ENCODE measurements at places on chromosomes 4 and X. TPM values are rescaled to one million over a fixed set of nuclear protein-coding genes. Genes with fewer than 3 reads are reported as not detected.

- no peak overlapping the region for H3K4me3 ChIP-seq
- no peaks in the 10 kb centered on the region for H3K4me1 ChIP-seq
- no peak for DNase-seq
Measured at GRCh38 chr4:78014889-78015886, 41.9 kb upstream of the FRAS1 start.

DNA sequence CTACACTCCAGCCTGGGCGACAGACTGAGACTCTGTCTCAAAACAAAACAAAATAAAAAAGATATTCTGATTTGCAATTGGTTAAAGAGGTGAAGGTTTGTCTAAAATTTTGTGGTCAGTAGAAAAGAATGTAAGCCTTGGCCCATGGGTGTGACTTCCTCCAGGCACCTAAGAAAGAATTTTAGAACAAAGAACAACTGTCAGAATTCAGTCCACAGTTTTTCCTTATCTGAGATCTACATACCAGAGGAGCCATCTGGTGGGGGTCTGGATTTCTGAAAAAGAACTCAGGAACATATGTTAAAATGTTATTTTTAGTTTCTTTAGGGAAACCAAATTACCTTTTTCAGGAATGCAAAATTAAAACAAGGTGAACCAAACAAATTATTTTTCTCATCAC is 434.1 kb downstream of the ANKRD50 start:
- no peak for DNase-seq
- no peaks in the 10 kb centered on the region for H3K27me3 ChIP-seq
- H3K36me3 ChIP-seq: no peaks in the 10 kb centered on the region
- H3K27ac ChIP-seq: no peak overlapping the region
- no peak overlapping the region for H3K4me3 ChIP-seq
- no peaks in the 10 kb centered on the region for H3K4me1 ChIP-seq

DNA sequence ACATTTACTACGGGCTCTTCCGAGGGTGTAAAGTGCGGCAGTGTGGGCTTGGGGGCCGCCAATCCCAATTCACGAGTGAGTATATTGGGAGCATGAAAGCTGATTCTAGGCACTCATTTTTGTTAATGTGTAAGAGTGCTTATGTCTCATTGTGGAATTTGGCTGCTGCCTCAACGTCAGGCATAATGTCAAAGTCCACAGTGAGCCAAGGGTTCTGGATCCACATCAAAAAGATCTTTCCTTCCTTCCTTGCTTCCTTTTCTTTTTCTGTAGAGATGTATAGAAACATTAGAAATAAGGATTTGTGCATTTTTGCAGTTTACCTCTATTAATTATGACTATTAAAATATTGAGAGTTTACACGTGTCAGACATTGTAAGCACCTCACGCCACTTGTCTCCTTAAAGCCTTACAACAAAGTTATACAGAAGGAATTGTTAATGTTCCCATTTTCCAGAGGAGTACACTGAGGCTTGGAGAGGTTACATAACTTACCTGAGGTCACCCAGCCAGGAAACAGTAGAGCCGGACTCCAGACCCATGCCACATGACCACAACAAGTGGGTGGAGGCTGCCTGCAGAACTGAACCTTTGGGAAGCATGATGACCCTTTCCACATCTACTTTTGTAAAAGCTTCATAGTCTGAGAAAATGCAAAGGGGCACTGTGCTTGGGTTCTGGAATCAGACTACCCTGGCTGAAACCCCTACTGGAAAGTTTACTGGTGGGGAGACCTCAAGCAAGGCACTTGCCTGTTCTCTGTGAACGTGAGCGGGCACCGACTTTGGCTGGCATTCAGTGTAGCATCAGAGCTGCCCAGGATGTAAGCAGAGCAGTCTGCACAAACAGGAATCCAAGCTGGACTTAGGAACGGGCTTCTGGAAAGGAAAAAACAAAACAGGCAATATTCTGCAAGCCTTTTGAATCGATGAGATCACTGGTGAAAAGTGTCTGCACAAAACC is 761 bp downstream of the CLRN2 start:
- H3K36me3 ChIP-seq: no peaks in the 10 kb centered on the region
- H3K4me1 ChIP-seq: peaks cover under 1% of the 10 kb centered on the region
- H3K27me3 ChIP-seq: no peaks in the 10 kb centered on the region
- no peak overlapping the region for H3K27ac ChIP-seq
- DNase-seq: no peak
- no peak overlapping the region for H3K4me3 ChIP-seq

DNA sequence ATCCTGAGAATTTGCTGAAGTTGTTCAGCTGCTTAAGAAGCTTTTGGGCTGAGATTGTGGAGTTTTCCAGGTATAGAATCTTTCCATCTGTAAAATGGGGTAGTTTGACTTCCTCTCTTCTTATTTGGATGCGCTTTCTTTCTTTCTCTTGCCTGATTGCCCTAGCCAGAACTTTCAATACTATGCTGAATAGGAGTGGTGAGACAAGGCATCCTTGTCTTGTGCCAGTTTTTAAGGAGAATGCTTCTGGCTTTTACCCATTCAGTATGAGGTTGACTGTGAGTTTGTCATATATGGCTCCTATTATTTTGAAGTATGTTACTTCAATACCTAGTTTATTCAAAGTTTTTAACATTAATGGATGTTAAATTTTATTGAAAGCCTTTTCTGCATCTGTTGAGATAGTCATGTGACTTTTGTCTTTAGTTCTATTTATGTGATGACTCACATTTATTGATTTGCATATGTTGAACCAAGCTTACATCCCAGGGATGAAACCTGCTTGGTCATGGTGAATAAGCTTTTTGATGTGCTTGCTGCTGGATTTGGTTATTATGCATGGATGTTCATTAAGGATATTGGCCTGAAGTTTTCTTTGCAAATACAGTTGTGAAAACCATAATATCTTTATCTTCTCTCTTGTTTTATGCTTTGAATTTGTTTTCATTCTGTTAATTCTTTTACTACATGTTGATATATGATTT is 573.8 kb upstream of the NDST4 start:
- no peak overlapping the region for H3K27ac ChIP-seq
- H3K27me3 ChIP-seq: no peaks in the 10 kb centered on the region
- no peak overlapping the region for H3K4me3 ChIP-seq
- no peaks in the 10 kb centered on the region for H3K36me3 ChIP-seq
- DNase-seq: no peak

DNA sequence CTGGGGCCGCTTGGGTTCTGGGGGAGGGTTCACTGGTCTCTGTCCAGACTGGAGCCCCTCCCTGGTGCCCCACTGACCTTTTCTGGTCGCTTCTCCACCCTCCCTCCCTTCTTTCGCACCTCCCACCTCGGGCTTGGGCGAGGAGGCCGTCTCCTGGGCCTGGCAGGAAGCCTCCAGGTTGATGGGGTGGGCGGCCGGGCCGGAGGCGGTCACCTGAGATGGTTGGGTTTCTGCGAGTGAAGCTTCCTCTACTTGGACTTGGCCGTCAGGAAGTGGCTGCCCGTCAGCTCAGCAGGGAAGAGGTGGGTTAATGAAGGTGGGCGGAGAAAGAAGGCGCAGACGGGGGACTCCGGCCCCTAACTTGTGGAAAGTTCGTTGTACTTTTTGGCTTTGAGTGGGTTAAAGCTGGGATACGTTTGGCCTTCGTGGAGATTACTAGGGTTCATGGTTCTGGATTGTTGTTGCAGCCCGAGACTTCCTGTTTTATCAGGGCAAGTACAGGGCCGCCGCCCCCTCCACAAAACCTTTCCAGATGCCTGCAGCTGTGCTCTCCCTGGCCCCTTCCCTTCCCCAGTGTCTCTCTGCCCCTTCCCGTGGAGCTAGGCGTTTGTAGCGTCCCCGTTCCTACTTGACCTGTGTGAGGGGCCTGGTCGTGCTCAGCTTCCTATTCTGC is 1.2 kb downstream of the AKAP17A start:
- peak overlapping the region; percentile 72 for H3K4me3 ChIP-seq
- peak overlapping the region; percentile 86 for H3K27ac ChIP-seq
- peak; percentile 61 for DNase-seq

- DNase-seq: no peak
- H3K36me3 ChIP-seq: no peaks in the 10 kb centered on the region
- no peaks in the 10 kb centered on the region for H3K4me1 ChIP-seq
- H3K4me3 ChIP-seq: no peak overlapping the region
- H3K27me3 ChIP-seq: no peaks in the 10 kb centered on the region
Measured at GRCh38 chr4:176443646-176444409, 124.1 kb downstream of the SPCS3 start.

- H3K27me3 ChIP-seq: no peaks in the 10 kb centered on the region
- no peaks in the 10 kb centered on the region for H3K4me1 ChIP-seq
- DNase-seq: no peak
- no peak overlapping the region for H3K27ac ChIP-seq
- H3K4me3 ChIP-seq: no peak overlapping the region
- no peaks in the 10 kb centered on the region for H3K36me3 ChIP-seq
Measured at GRCh38 chrX:34275699-34276098, 143.6 kb upstream of the FAM47A start.

DNA sequence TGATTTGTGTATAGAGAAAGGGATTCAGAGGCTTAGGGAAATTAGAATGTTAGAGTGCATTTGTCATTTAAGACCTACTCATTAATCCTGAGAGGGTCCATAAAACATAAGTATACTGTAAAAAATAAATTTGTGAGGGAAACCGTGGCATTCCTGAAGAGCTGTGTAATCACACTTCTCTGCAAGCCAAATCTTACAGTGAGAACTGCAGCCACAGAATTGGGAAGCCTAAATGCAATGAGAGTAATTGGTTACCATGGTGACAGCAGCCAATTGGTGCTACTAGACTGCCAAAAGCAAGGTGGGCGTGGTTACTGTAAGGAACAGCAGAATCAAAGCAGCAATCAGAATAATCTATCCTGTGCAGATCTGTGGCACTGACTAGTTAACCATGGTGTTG is 345.2 kb upstream of the GRID2 start:
- H3K36me3 ChIP-seq: no peaks in the 10 kb centered on the region
- no peak overlapping the region for H3K27ac ChIP-seq
- DNase-seq: no peak
- no peaks in the 10 kb centered on the region for H3K27me3 ChIP-seq

GRCh38 chr4:80074651-80075050 is 1.6 kb upstream of the ANTXR2 start:
- no peak overlapping the region for H3K4me3 ChIP-seq
- no peak overlapping the region for H3K27ac ChIP-seq
- DNase-seq: no peak
- H3K36me3 ChIP-seq: no peaks in the 10 kb centered on the region
- H3K4me1 ChIP-seq: peaks cover 4% of the 10 kb centered on the region

- H3K27ac ChIP-seq: no peak overlapping the region
- no peak for DNase-seq
- H3K36me3 ChIP-seq: no peaks in the 10 kb centered on the region
Measured at GRCh38 chrX:10600479-10600878, 19.9 kb downstream of the MID1 start.

DNA sequence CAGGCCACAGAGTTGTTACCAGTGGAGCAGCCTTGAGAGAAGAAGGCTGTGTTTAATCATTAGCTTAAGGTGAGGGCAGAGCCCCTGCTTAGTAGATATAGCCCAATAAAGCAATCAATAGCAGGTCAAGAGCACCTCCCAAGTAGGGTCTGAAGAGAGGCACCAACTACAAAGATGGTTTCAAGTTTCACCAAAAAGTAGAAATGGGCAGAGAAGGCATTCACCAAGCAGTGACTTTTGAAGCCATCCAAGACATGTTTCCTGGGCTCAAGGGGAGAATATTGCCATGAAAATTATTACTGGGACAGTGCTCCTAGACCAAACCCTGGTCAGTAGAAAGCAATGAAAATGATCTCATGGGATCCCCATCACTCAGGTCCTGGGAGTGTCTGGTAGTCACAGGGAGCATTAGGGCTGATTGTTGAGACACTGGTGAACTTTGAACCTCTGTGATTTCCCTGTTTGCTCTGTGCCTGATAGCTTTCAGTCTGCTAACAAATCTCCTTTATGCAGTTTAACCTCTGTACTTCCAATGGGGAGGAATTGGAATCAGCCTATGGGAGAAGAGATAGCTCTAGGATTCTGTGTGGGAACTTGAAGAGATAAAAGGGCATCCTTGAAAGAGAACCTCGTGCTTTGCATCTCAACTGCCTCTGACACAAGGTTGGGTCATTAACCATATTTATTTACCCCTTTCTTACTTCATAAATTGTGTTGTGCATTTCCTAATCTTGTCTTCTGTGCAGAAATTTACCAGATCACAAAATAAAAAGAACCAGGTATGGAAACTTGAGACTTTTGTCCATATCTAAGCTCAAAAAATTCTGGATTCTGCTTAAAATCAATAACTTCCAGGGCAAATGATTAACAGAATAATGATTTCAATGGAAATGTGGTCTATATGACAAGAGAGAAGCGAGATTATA is 9.3 kb upstream of the OTC start:
- H3K36me3 ChIP-seq: no peaks in the 10 kb centered on the region
- no peak for DNase-seq
- H3K27ac ChIP-seq: no peak overlapping the region
- no peaks in the 10 kb centered on the region for H3K27me3 ChIP-seq
- H3K4me1 ChIP-seq: no peaks in the 10 kb centered on the region

DNA sequence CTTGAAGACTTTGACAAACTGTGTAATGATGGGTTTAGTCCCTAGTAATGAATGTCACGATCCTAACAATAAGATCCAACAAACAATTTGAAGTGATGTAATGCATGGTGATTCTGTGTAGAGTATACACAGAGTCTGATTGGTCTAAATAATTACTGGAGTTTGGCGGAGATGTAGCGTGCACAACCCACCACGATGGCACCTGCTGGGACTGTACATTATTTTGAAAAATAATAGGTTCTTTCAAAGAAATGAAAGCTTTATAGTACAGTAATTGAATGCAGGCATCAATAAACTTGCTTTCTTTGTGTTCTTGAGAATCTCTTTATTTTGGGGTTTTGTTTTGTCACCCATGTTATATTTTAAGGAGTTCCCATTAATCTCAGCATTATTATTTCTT is 902.2 kb upstream of the PCDH7 start:
- H3K36me3 ChIP-seq: no peaks in the 10 kb centered on the region
- no peaks in the 10 kb centered on the region for H3K27me3 ChIP-seq
- no peak overlapping the region for H3K27ac ChIP-seq
- no peak for DNase-seq
- no peaks in the 10 kb centered on the region for H3K4me1 ChIP-seq
- H3K4me3 ChIP-seq: no peak overlapping the region

RAB41 gene
- not detected for polyA plus RNA-seq

PTCHD1 gene
- polyA plus RNA-seq: 1.0 TPM

BEND4 gene
- 0.33 TPM for polyA plus RNA-seq

RPL36A gene
- 5,275 TPM for polyA plus RNA-seq

DMP1 gene
- not detected for polyA plus RNA-seq

COL25A1 gene
- polyA plus RNA-seq: 1.4 TPM

MAGEA2B gene
- not detected for polyA plus RNA-seq

AKAP14 gene
- polyA plus RNA-seq: 0.38 TPM

CT45A9 gene
- polyA plus RNA-seq: not detected

TLR3 gene
- 2.2 TPM for polyA plus RNA-seq

Measured in ovary (tissue), 10 donors.